NCI-H1105 treated with DMSO at 0.1 percent for 48 hours (cell line): ENCODE measurements at places on chromosomes 3 and 15.
A peak's percentile ranks its signal among the peaks of the same experiment; 100 is the strongest.

DNA sequence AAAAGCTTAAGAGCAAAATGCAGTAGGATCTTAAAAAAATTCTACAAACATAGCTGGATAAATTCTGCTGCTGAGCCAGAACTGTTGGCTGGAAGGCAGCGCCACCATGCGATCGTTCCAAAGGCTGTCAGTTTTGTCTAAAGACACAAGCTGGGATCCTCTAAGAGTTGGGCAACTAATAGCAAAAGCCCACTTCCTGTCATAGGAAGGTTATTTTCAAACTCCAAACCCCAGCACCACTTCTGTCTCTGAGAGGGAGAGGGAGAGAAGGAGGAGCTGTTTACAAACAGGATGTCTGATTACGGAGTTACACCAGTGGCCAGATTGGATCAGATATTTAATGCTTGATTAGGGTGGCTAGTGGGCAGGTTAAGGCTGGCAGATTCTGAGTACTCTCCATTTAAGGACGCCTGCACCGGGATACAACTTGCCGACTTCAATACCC is 44.0 kb downstream of the EIF4E3 start:
- DNase-seq, result no peak

- no peak for DNase-seq
Measured at GRCh38 chr3:57737840-57738239, 18.3 kb upstream of the SLMAP start.

- peak; percentile 99 for DNase-seq
Measured at GRCh38 chr3:181252631-181253030, 263.1 kb upstream of the DNAJC19 start.

DNA sequence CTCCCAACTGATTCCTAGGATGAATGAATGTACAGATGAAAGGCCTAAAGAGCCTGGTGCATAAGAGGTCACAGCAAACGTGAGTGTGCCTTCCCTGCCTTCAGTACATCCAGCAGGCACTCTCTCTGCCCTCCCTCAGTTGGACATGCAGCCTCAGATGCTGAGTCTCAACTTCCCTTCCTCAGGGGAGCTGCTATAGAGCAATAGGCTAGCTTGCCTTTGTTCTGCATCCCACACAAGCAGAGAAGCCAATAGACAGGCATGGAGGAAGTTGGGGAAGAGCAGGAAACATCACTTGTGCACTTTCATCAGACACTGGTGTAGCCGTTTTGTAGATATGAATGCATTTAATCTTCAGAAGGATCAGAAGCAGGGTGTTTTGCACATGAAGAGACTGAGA is 147.5 kb upstream of the THBS1 start:
- no peak for DNase-seq

DNA sequence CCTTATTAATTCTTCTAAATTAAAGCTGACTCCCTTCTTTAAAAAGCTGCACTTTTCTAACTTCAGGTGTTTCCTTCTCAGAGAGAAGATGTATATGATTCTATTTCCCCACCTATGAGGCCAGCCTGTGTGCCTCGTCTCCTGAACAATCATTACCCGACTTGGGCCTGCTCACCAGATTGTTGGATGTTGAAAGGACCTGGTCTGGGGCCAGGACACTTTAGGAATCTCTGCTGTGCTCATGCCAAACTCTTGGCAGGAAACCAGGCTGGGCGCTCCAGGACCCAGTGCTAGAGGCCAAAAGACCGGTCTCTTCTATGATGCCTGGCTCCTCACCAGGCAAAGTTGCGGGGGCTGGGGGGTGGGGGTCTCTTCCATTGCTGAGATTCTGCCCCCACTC is 16.9 kb upstream of the LRRC31 start:
- no peak for DNase-seq

DNA sequence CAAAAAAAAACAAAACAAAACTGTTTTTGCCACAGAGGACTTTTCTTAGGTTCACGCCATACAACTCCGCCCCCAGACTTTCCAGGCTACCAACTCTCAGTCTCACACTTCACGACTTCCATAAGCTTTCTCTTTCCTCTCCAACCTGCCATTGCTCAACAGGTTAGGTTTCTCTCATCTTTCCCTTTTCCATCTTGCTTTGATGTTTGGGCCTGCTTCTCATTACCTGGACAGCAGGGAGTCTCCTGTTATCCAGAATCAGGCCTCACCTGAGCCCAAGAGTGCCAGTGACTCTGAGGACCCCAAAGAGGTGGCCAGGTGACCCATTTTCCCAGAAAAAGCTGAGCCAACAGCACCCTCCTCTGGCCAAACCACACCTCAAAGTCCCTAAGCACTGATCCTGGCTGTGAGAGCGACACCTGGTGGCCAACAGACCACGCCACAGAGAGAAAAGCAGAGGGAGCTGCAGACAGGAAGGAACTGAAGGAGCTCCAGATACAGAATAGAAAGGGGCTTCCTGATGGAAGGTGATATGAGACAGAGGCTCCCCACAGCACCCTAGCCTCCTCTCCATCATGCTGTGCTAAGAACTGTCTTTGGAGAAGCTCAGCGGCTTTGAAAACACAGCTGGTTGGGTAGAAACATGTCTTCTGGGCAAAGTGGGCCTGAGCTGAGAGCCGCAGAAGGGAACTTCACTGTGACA is 4.0 kb downstream of the CCDC51 start:
- DNase-seq, result peak; percentile 59

- no peak for DNase-seq
Measured at GRCh38 chr15:96320703-96321638, 9.5 kb upstream of the NR2F2 start.

GRCh38 chr15:39357480-39358268 is 223.2 kb upstream of the THBS1 start:
- no peak for DNase-seq

- DNase-seq, result no peak
Measured at GRCh38 chr15:98103570-98103969, 143.1 kb downstream of the ARRDC4 start.

- no peak for DNase-seq
Measured at GRCh38 chr3:188021041-188021440, 132.9 kb upstream of the LPP start.
